ENCODE measurements at places on chromosomes 5 and 9.

DNA sequence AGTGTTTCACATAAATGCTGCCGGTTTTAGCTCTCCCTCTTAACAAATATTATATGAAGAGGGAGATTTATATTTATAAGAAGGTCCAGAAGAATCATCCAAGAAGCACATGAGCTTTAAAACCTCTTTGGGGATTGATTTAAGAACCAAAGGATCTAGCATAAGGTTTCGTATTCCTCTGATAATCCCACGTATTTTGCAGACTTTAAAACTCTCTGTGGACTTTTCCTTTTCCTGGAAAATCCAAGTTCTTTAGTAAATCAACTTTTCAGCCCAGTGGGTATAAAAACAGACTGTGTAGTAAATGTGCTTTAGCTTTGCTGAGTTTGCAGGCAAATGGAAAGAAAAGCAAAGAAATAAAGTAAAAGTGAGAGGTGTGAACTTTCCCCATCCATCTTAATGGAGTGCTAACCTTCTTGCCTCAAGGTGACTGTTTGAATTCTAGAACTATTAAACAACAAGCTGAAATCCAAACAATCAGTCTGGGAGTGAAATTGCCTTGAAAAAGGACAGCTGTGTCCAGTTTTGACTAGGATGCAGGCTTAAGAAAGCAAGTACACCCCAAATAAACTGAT is 363.4 kb upstream of the SLC24A2 start:
- DNase-seq: no peak

- DNase-seq: no peak
Observed at GRCh38 chr5:1478271-1479035, 33.2 kb upstream of the SLC6A3 start.

DNA sequence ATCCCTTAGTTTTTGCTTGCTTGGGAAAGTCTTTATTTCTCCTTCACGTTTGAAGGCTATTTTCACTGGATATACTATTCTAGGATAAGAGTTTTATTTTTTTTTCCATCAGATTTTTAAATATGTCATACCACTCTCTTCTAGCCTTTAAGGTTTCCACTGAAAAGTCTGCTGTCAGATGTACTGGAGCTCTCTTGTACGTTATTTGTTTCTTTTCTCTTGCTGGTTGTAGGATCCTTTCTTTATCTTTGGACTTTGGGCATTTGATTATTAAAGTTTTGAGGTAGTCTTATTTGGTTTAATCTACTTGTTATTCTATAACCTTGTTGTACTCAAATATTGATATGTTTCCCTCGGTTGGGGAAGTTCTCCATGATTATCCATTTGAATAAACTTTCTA is 848.4 kb upstream of the COX7C start:
- DNase-seq: no peak

DNA sequence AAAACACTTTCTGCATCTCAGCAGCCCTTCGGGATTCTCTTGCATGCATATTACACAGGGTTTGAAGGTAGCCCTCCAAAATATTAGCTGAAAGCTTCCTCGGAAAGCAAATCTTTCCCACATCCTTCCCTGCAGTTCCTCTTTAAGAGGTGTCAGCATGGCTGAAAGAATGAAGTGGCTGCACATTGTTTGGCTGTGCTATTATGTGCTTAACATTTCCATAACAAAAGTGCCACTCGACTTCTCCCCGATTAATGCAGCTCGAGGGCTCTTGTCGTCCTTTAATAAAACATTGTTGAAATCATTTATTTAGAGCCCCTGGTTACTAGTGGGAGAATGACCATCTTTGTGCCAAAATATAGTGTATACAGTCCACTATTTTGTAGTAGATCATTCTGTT is 6.5 kb downstream of the GAS1 start:
- no peak for DNase-seq

DNA sequence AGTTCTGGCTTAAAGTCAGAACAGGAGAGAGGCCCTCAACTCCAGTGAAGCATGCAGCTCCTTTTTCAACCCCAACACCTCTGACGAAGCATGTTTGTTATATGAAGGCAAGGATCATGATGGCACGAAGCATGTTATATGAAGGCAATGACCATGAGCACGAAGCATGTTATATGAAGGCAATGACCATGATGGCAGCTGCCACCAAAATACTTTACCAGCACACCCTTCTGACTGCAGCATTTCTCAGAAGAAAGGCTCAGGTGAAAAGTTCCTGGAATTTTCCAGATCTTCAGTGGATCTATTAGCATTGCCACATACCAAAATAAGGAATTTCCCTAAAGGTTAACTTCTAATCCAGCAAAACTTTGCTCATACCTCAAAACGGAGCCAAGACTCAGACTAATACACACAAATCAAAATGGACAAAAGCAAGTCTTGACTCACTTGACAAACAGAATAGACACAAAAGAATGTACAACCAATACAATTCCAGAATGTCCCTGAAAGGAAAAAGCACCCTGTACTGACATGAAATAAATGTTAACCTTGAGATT is 217.4 kb downstream of the FANCC start:
- DNase-seq: no peak

DNA sequence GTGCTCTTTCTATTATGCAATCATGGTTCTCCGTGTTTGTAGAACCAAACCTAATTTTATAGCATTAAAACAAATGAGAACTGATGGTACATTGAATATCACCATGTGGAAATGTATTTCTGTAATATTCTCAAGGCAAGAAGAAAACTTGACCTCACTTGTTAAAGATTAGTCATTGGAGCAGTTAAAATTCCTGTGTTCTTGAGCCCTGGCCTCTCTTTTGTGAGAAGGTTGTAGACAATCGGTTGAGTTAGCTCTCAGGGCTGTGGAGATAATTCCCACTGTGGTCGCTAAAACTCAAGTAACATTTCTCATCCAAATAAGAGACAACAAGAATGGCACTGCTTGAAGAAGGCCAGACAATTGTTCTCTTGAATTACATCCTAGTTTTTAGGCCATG is 216.0 kb upstream of the KLF4 start:
- no peak for DNase-seq

DNA sequence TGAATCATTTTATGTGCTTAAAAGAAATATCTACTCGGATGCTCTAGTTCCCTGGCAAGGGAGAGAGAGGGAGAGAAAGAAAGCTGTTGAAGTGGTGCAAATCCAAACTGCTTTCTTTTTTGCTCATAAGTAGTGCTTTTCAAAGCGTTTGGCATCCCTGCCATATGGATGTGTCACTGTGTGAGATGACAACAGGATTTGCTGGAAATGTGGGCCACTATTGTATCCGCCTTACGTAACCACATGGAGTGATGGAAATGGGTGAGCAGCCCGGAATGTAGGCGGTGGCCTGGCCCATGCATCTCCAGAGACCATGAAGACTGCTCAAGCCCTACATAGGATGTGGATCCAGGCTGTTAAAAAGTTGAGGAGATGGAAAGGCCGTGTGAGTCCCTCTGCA is 30.8 kb downstream of the TJP2 start:
- DNase-seq: no peak

DNA sequence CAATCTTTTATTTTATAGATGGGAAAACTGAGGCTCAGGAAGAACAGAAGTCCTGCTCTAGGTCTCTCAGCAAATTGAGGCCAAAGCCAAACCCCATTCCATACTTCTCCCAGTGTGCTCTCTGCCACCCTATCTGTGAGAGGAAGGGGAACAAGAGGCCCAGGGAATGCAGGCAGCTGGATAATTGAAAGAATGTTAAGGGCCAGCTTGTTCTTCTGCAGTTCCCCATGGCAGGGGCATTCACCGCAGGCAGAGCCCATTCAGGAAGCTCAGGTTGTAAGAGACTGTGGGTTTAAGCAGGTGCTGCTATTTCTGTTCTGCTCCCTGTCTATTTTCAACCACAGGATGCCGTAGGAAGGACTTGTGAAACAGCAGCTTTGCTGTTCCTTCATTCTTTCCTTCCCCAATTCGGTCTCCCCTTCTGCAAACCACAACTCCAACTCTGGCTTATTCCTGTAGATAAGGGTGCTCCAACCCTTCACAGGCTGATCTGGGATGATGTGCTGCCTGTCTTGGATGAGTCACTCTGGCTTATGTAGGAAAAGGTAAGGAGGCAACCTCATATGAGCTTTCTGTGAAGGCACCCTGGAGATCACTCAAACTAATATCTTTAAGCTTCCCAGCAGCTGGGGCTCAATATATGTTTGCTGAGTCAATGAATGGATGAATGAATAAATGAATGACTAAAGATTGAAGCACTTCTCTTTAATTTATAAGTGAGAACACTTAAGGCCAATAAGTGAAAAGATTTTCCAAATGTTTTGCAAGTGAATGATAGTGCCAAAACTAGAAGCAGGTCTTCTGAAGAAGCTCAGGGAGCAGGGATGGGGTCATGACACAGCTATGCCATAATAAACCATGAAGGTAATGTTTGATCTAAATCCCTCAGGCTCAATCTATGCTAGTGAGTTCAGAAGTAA is 377.6 kb downstream of the BRINP1 start:
- no peak for DNase-seq

GRCh38 chr9:122214507-122214906 is 14.2 kb downstream of the LHX6 start:
- no peak for DNase-seq

DNA sequence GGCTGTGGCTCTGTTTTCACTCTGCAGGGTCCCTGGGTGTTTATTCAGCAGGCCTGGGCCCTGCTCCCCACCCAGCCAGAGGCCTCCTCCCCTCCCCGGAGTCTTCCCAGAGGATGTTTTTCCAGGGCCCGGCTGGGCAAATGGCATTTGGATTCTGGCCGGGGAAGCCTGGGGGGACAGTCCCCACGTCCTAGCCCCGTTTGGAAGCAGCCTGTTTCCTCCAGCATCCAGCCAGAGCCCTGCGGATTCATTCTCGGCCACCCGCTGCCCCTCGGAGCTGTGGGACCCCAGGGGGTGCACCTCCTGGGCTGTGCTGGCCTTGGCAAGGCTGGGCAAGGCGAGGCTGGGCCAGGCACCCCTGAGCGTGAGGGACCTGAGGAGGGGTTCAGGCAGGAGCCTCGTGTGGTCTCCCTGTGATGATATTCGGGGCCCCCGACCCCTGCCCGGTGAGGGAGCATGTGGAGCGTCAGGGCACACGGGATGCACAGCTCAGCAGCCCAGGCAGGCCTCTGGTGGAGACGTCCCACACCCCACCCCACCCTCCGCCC is 48.8 kb upstream of the EGFL7 start:
- no peak for DNase-seq

- DNase-seq: no peak
Observed at GRCh38 chr9:31674264-31674663, 710.2 kb upstream of the ACO1 start.

GRCh38 chr9:72038408-72038807 is 22.0 kb downstream of the C9orf57 start:
- no peak for DNase-seq

- no peak for DNase-seq
Observed at GRCh38 chr5:91472631-91473030, 89.5 kb upstream of the ARRDC3 start.

DNA sequence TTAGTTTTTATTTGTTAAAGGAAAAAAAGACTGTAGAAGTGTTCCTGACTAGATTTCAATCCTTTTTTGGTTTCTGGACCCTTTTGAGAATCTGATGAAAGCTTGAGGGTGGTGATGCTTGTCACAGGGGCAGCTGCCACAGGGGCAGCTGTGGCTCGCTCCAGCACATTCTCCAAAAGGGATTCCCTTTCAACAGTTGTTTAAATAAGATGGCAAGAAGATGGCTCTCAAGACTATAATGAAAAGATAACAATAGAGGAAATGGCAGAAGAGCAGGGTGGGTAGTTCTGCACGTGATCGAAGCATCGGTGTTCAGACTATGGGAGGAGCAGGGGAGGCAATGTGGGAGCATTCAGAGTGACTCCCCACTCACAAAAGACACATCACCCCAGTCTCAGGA is 46.5 kb upstream of the TNFAIP8 start:
- no peak for DNase-seq

GRCh38 chr9:98577446-98577845 is 131.3 kb downstream of the GABBR2 start:
- no peak for DNase-seq

- DNase-seq: no peak
Observed at GRCh38 chr9:120711354-120711753, 2.9 kb downstream of the MEGF9 start.

DNA sequence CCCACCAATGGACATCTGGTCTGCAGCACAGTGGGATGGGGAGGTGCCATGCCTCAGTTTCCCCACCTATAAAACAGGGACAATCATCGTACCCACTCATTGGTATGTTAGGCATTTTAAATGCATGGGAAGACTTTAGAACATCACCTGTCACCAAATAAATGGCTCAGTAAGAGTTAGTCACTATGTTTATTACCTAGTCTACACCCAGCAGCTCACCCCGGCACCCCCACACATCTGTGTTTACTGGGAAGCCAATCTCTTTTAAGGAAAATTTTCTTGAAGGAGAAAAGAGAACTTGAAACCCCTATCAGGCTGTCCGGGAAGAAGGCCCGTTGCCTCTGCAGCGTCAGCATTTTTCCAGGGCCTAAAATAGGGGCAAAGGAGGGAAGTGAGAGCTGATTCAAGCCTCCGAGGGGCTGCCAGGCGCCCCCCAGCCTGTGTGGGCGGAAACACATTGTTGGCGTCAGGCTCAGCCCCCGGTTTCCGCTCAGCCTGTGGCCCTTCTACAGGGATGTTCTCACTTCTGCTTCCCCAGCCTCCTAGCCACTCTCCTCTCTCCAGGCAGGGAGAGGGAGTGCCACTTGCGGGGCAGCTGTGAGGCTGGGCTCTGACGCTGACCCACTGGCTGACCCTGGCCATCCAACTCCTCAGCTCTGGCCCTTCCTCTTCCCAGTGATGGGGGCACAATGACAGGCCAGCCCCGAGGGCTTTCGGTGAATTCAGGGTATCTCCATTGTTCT is 4.6 kb downstream of the CSF1R start:
- DNase-seq: no peak

GRCh38 chr5:133359861-133360260 is 252.5 kb downstream of the FSTL4 start:
- DNase-seq: no peak

DNA sequence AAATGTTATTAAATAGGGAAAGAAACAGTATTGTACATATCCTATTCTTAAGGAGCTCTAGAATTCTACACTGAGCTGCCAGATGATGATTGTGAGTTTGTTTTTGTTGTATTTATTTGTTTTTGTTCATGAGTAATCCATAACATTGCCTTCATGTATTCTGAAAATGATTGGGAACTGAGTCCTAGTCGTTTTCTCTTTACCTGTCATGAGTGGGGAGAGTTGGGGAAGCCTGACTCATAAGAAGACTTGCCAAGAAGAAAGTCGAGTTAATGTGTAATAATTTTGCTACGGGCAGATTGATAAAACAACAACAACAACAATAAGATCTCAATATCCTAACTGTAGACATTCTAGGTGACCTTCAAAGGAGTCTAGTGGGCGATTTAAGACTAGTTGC is 103.8 kb downstream of the ANKRD55 start:
- no peak for DNase-seq

GRCh38 chr5:663436-664342 is 29.5 kb downstream of the TPPP start:
- DNase-seq: no peak

DNA sequence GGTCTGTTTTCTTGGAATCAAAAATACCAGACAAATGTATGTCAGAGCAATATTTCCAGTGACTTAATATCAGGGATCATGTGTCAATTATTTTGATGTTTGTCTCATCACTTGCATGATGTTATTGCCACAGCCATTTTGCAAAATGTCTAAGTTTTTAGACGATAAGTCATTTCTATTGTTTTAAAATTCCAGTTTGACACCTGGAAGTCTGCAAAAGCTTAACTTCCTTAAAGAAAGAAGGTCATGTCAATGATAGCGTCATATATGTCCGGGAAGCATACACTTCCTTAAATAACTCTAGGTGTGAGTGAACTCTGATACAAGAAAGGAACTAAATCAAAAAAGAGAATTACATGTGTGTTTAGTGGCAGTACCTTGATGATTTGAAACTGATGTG is 259.5 kb downstream of the EDIL3 start:
- no peak for DNase-seq
